Right renal pelvis (tissue), 4 donors: ENCODE measurements at places on chromosomes 2 and 18.

GRCh38 chr2:31365834-31366505 is 48.6 kb downstream of the XDH start:
- no peak for DNase-seq

DNA sequence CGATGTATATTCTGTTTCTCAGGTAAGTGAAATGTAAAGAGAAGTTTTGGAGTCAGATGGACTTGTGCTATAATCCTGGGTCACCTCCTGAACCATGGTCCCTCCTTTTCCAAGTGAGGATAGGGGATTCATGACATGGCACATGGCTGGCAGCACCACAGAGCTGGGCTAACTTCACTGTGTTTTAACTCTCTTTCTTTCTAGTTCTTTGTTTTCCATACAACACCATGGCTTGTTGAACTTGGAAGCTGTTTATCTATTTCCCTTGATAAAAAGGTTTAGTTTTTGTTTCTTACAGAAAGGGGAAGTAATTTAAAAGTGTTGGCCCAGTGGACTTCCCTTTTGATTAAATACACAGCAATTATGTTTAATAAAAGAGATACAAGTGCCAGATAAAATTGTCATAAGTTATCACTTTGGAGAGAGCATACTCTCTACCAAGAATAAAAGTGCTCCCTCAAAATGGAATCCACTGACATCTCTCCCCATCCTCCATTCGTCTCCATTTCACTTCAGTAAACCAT is 90.4 kb downstream of the PLCL1 start:
- DNase-seq = no peak

GRCh38 chr2:61634512-61634911 is 96.4 kb upstream of the XPO1 start:
- DNase-seq = no peak

GRCh38 chr2:231525248-231526163 is 4.7 kb downstream of the NMUR1 start:
- DNase-seq = no peak

DNA sequence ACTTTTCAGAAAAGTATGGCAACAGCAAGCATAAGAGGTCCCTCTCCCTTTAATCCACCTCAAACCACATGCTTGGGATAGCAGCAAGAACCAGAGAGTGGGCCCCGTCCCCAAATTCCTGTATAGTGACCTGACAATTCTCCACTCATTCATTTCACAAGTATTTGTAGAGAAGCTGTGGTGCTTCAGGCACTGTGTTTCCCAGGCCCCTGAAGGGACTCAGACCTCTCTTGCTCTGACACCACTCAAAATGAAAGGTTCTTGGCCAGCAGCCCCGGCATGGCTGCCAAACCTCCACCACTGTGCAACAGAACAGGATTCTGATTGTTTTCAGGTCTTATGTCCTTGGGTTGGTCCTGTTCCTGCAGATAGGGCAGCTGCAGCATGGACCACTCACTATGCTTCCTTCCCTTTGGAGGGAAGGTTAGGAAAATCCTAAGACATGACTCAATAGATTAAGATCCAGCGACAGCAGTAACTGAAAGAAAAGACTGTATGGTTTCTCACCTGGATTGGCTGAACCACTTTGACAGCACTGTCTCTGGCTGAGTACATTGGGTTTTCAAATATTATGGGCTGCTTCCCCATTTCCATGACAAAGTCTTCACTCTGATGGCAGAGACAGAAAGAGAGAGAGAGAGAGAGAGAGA is 67.6 kb downstream of the DHRS9 start:
- DNase-seq = no peak

DNA sequence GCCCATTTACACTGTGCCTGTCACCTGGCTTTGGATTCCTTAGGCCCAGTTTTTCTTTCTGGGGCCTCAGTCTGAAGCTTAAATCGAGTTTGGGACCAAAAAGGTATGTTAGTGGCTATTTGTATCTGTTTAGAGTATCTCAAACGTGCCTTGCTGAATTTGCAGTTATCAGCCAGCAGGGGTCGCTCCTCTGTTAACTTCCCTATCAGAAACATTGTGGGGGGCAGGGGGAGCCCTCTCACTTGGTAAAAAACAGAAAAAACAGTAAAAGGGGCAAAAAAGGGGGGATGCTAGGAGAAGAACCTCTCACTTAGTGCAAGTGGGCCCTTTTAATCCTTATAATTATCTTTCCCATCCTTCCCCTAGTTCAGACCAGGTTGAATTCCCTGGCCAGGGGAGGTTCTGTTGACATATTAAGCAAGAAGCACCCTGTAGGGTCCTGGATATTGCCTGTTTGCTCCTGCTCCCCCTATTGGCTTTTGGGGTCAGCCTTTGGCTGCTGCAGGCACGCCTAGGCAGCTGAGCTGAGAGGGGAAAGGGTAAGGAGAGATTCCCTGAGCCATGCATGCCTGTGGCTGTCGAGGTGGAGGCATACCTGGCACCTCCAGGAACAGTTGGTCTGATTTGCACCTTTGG is 8.8 kb upstream of the IFIH1 start:
- no peak for DNase-seq

- DNase-seq = no peak
Measured at GRCh38 chr2:45651415-45652089, at the start of gene PRKCE. Gene PRKCE (plus strand): TSS chr2:45651675.

GRCh38 chr2:84115173-84115857 is 343.8 kb downstream of the SUCLG1 start:
- DNase-seq = no peak

DNA sequence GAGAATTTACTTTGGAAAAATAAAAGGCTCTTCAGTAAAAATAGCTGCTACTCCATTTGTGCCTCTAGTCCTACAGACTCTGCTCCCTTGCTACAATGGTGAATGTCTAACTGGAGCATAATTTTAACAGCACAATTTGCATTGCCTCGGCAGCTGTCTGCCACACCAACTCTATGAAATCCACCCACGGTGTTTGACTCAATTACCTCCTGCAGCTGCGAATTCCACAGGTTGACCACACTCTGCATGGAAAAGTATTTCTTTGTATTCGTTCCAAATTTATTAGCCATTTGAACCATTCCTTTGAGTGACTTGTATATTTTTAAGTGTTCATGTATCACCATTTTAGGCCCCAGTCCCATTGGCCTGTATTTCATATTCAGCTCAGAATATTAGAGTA is 182.1 kb upstream of the CCDC68 start:
- DNase-seq = no peak

DNA sequence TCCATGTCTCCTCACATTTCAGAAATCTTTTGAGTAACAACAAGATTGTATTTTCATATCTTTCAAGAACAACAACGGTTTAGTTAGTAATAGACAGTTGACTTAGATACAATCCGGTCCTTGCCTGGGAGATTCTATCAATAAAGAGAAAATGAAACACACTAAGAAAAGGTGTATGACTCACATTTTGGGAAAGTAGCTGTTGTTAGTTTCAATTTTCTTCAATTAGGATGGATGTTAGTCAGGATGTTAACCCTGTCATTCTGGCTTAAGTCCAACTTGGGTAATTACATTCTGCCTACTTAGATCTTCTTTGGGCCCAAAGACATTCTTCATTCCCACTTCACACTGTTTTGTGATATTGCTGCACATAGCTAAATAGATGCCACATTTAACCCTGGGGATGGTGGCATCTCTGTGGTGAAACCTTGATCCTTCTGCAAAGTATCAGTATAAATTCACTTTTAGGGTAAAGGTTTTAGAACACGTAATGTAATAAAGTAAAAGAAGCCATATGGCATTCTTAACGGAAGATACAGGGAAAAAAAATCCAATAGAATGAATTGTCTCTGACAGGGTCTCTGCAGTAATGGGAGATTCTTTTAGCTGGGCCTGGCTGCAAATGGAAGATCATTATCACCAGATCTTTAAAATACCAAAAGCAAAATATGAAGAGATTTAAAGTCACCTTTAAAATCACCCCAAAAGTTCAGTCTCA is 365.5 kb downstream of the FIGN start:
- no peak for DNase-seq

DNA sequence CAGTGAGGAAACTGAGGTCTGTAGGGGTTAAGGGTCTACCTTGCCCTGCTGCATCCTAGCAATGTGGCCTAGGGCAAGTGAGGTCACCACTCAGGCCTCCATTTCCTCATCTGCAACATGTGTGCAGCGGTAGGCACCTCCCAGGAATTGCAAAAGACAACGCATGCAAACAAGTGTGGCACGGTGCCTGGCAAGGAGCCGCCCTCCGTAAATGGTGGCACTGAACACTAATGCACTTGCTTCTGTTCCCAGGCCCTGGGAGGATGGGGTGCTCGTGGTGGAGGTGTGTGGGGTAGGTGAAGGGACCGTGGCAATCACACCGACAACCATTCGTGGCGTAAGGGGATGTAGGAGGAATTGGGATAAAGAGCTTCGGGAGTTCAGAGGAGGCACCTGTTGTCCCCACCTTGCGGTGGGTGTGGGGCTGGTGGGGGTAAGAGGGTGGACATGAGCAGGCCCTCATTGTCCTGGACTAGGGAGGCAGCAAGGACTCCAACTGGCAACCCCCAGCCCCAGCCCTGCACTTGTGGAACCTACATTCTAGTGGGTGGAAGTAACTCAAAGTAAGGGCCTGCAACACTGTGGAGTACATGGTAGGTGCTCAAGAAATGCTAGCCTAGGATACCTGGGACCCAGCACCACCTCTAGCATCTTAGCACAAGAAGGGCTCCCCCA is 26.0 kb downstream of the ATOH8 start:
- DNase-seq = no peak

DNA sequence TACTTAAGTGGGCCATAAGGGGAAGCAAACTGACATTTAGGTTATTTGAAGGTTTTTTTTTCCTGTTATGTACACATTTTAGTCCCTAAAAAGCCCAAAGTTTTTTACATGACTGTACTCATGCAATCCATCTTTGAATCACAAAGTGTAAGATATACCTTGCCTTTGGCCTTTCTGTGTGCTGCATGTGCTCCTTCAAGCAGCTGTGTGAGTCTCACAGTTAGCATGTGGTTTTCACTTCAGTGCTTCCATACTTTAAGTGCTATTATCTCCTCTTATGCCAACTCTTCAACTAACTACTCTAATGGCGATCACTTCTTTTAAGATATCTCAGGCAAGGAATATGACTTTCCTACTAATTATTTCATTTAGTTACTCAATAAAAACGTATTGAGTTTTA is 597.1 kb upstream of the ACVR2A start:
- no peak for DNase-seq

- no peak for DNase-seq
Measured at GRCh38 chr2:42298996-42299754, 61.8 kb downstream of the COX7A2L start.

GRCh38 chr18:39627936-39628335 is 2062.3 kb upstream of the CELF4 start:
- no peak for DNase-seq

DNA sequence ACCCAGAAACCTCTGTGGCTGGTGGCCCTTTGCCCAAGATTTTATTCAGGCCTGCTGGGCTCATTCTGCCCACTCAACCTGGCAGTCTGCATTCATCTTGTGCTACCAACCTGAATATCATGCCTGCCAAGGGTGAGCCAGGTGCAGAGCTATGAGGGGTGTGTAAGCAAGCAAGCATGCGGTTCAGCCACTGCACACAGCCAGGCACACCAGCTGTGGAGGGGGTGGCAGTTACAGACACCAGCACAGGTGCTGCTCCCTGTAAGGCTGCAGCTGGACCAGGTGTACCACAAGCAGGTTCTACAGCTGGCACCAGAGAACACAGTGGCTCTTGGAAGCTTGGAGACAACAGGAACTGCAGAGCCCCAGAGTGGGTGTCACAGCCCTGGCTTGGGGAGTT is 633.2 kb downstream of the FBXO15 start:
- DNase-seq = no peak

DNA sequence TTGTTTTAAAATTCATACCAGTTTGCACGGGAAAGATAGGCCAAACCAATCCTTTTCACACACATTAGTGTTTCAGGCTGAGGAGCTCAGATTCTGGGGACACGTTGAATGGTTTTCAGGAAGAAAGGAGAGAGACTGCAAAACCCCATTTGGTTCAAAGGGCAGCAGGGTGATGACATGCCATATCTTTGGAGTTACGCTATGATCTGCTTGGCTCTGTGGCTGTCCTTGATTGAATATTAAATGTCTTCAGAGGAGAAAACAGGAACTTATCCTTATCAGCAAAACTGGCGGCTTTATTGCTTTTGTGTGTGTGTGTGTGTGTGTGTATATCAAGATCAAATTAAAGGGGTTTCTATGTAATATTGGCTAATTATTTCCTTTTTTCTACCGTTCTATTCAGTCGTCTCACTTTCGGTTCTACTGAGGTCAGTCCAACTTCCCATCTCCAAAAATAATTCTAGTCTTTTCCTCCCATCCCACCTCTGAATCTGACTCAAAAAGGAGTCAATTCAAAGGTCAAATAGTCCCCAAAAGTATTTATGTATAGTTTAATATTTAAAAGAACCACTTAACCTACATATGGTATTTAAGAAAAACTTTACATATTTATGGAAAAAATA is 292.9 kb upstream of the CCDC68 start:
- DNase-seq = no peak

DNA sequence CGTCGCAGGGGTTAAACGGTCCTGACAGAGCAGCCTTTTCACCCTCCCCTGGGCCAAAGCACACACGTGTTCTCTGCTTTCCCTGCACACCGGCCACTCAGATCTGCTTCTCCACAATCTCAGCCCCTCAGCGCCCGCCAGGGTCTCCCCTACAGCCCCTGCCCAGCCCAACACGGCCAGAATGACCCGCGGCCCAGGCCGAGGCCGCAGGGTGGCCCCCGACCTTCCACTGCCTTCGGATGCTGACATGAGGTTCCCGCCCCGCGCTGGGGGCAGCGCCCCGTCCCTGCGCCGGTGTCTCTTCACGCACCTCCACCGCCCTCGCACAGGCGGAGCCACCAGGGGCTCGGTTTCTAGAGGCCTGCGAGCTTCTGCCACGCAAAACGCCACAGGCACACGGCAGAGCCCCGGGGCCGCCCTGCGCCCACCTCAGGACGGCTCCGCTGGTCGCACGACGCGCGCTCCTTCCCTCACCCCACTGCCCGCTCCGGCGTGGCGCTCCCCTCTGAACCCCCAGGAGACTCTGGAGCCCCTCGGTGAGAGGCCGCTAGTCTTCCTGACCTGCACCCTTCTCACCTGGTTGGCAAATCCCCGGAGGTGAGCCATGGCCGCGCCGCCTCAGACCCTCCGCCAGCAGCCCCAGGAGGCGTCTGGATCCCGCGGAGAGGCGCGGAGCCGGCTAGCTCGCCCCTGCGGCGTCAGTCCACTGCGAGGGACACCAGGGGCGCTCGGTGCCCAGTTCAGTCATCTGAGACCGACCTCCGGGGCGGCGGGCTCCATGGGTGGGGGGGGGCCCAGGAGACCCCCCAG is 749 bp downstream of the STK25 start:
- DNase-seq = no peak

DNA sequence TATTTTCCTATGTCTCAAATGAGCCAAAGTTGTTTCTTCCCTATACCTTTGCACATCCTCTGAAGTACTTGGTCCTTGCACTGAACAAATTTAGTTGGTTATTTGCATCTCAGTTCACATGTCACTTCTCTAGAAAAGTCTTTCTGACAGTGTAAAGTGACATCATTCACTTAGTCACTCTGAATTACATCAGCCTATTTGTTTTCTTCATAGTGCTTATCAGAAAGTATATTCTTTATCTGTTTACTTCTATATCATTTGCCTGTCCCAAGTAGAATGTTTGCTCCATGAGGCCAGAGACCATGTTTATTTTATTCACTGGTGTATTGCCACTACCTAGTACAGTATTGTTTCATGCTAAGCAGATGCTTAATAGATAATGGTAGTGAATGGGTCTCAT is 173.7 kb downstream of the HNMT start:
- DNase-seq = no peak
